ENCODE measurements at places on chromosomes 11 and 22. TPM values are rescaled to one million over a fixed set of nuclear protein-coding genes. Genes with fewer than 3 reads are reported as not detected.

The TMEM258 gene
- polyA plus RNA-seq: 228 TPM

The SFI1 gene
- polyA plus RNA-seq: 11.4 TPM

DNA sequence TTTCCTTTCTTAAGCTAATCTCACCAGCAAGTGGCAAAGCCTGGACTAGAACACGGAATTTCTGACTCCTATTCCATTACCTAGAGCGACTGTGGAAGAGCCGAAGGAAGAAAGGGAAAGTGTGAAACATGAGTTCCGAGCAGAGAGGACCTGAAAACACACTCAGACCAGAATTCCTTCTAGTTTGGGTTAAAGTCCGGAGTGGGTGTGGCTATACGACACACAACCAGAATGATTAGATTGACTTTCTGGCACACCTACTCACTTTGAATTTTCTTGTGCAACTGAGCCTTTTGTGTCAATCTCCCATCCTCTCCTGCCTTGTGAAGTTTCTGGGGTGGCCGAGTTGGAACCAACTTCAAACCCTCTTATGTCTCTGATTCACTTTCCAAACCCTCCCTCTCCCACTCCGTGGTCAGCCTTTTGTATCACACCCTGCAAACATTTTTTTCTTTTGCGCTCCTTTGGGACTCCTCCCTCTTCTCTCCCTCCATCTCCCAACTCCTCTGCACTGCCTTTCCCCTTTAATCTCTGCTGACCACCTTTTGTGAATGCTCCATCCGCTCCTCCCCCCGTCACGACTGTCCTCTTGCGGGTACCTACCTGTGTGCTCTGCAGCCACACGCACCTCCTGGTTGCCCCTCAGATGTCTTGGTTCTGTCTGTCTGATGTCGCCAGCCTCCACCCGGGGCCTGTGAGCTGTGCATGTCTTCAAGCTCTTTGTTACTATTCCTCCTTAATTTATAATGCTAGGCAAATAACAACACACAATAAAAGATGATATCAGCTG is 86.3 kb upstream of the BLID start:
- H3K4me1 ChIP-seq: peaks cover 12% of the 10 kb centered on the region
- DNase-seq: no peak
- H3K27ac ChIP-seq: no peak overlapping the region
- H3K4me3 ChIP-seq: peak overlapping the region; percentile 58

The SYTL2 gene
- 19.8 TPM for polyA plus RNA-seq

DNA sequence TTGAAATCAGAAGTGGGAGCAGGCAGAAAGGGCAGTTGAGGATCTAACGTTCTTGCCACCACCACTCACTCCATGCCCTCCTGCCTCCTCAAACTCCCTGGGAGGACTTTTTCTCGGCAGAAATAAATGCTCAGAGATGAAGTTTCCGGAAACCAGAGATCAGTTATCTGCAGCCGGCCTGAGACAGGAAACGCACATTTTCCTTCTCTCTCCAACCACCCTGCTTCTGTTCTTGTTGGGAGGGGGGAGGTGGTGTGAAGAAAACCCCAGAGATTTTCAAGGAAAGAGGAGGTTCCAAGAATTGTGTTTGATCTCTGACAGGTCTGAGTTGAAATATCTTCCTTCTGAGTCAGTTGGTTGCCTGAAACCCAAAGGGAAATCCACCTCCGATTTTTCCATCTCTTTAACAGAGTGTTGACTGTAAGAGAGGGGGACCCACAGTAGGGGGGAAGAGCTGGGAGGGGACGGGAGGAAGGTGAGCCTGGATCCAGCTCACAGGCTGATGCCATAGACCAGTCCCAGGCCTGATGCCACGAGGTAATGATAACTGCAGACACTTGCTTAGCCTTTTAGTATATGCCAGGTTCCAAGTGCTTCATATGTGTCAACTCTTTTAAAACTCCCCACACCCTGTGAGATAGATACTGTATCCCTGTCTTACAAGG is 100.8 kb downstream of the TRAF6 start:
- no peaks in the 10 kb centered on the region for H3K4me1 ChIP-seq
- H3K27me3 ChIP-seq: no peaks in the 10 kb centered on the region
- DNase-seq: no peak
- no peak overlapping the region for H3K4me3 ChIP-seq

GRCh38 chr11:134733646-134734045 is 321.6 kb upstream of the B3GAT1 start:
- no peak overlapping the region for H3K4me3 ChIP-seq
- no peaks in the 10 kb centered on the region for H3K36me3 ChIP-seq
- no peaks in the 10 kb centered on the region for H3K27me3 ChIP-seq

The ARHGAP42 gene
- polyA plus RNA-seq: 4.2 TPM

- no peak overlapping the region for H3K4me3 ChIP-seq
- DNase-seq: no peak
- H3K27ac ChIP-seq: no peak overlapping the region
- H3K4me1 ChIP-seq: no peaks in the 10 kb centered on the region
- no peaks in the 10 kb centered on the region for H3K27me3 ChIP-seq
Observed at GRCh38 chr11:91664521-91664920, 560.1 kb upstream of the FAT3 start.

DNA sequence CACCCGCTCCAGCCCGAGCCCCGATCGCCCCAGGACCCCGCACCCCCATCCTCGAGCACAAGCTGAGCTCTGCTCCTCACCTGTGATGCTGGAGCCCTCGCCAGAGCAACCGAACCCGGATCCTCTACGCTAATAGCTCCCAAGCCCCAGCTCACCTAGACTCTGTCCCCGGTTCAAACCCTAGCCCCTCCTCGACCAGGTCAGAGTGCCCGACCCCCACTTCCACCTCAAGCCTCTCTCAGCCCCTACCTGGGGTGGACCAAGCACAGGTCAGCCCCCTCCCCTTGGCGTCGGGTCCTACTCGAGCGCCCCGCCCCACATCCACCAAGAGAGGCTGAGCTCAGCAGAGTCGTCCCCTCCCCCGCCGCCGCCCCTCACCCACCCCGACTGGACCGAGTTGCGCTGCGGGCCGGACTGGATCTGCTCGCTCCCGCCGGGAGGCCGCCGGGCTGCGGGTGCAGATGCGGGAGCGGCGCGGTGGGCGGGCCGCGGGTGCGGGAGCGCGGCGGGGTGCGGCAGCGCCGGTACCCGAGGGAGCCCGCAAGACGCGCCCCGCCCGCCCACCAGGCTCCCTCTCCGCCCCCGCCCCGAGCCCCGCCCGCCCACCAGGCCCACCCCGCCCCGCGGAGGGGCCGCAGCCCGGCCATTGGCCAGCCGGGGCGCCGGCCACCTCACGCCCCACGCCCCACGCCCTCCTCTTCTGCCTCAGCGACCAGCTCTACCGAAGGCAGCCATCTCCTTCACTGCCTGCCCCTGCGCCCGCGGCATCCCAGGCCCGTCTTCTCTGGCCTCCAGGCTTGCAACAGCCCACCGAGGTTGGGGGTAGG is 577 bp upstream of the DKK3 start:
- peaks cover 5% of the 10 kb centered on the region for H3K4me1 ChIP-seq
- DNase-seq: peak; percentile 66
- H3K36me3 ChIP-seq: peaks cover 2% of the 10 kb centered on the region
- no peak overlapping the region for H3K27ac ChIP-seq

- H3K27me3 ChIP-seq: no peaks in the 10 kb centered on the region
- H3K36me3 ChIP-seq: no peaks in the 10 kb centered on the region
- H3K4me3 ChIP-seq: no peak overlapping the region
Observed at GRCh38 chr11:115780646-115781362, 276.6 kb upstream of the CADM1 start.

GRCh38 chr11:123558536-123559315 is 95.7 kb downstream of the SCN3B start:
- no peak for DNase-seq
- no peaks in the 10 kb centered on the region for H3K36me3 ChIP-seq
- no peak overlapping the region for H3K27ac ChIP-seq
- H3K4me3 ChIP-seq: no peak overlapping the region
- H3K4me1 ChIP-seq: peaks cover 4% of the 10 kb centered on the region

DNA sequence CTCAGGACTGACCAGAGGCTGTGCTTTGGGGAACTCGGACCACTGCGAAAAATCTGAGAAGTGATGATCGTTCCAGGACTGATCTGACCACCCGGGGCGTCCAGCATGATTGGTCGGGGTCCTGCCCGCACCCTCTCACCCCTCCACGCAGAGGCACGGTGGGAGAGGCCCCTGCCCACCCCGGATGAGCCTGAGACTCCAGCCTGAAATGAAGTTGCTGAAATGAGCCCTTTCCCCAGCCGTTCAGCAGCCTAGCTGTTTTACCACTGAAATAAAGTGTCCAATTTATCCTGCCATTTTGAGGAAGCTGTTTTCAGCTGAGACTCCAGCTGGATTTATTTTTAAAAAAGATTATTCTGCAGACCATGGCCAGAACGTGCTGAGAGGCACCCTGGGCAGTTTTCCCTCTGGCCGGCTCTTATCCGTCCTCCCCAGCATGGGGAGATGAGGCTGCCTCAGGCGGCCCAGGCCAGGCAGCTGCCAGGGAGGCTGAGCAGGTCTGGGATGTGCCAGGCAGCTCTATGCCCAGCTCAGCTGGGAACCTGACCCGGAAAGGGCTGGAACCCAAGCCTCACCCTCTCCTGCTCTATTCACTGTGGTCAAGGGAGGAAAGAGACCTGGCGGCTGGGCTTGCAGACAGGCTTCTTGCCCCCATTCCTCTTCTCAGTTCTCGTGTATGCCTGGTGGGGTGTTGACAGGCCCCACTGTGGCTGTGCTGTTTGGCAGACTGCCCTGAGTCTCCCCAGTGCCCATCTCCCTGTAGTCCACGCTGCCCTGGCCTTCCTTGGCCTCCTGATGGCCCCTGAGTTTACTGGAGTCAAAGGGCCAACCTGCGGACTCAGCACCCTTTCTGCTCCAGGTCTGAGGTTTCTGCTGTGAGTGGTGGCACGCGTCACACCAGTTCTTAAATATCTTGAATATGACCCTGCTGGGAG is 161.0 kb upstream of the B3GAT1 start:
- no peak for DNase-seq
- no peak overlapping the region for H3K27ac ChIP-seq
- no peak overlapping the region for H3K4me3 ChIP-seq

- H3K36me3 ChIP-seq: no peaks in the 10 kb centered on the region
- no peak overlapping the region for H3K4me3 ChIP-seq
- DNase-seq: no peak
Observed at GRCh38 chr11:79285756-79286155, 155.1 kb downstream of the TENM4 start.

- no peak overlapping the region for H3K27ac ChIP-seq
- H3K36me3 ChIP-seq: no peaks in the 10 kb centered on the region
- no peak for DNase-seq
- H3K27me3 ChIP-seq: no peaks in the 10 kb centered on the region
- no peaks in the 10 kb centered on the region for H3K4me1 ChIP-seq
Observed at GRCh38 chr11:32302826-32303225, 132.5 kb downstream of the WT1 start.

DNA sequence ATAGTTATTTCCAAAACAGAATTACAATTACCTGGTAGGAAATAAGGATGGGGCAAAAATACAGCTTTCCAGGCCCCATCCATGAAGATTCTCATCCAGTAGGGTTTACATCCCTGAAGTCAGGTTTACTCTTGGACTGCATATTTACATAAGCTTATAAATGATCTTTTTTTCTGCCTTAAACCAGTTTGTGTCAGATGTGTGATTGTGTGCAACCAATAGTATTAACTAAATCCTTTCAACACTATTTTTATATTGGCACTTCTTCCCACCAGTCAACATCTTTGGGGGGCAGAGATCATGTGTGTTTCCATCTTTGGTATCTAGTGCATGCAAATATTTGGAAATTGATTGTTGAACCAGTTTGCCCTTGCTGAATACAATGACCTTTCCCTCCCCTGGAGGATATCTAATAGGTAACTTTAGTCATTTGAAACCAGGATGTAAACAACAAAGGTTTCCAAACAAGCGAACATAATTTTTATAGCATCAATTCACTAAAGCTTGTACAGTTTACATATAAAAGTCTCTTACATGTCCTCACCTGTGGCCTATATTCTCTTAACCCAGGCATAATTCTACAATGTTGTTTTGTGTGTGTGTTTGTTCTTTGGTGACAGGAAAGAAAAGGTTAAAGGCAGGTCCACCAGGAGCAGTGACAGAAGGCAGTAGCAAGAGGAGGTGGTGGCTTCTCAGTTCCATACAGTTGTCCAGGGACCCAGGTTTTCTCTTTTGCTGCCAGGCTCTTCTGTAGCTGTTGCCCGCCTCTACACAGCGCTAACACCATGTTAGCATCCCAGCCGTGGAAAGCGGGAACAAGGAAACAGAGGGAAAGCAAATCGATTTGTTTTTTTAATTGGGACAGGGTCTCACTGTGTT is 1.7 kb upstream of the ME3 start:
- DNase-seq: no peak
- no peaks in the 10 kb centered on the region for H3K27me3 ChIP-seq
- no peaks in the 10 kb centered on the region for H3K36me3 ChIP-seq
- no peak overlapping the region for H3K4me3 ChIP-seq

The BCL2L13 gene
- 43.8 TPM for polyA plus RNA-seq

- no peak for DNase-seq
- H3K27ac ChIP-seq: no peak overlapping the region
- peaks cover 56% of the 10 kb centered on the region for H3K27me3 ChIP-seq
- H3K4me1 ChIP-seq: no peaks in the 10 kb centered on the region
- no peak overlapping the region for H3K4me3 ChIP-seq
- no peaks in the 10 kb centered on the region for H3K36me3 ChIP-seq
Observed at GRCh38 chr22:19765477-19766239, 5.1 kb downstream of the TBX1 start.

The POU2AF3 gene
- 4.9 TPM for polyA plus RNA-seq

DNA sequence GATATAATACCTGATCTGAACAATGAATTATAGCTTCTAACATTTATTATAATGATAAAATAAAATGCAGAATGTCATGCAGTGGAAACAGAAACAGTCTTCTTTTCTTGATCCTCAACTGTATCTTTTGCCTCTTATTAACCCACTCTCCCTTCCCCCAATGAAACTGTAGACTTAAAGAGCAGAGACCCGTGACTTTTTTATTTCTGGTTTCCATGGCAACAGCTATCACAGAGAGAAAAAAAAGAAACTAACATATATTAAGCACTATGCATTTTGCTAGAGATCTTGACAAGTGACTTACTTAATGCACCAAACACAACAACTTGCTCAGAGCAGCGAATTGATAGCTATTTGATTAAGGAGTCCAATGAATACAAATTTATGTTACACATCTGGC is 69.3 kb downstream of the RAB38 start:
- no peak overlapping the region for H3K4me3 ChIP-seq
- H3K27me3 ChIP-seq: no peaks in the 10 kb centered on the region
- H3K27ac ChIP-seq: no peak overlapping the region
- H3K4me1 ChIP-seq: no peaks in the 10 kb centered on the region
- DNase-seq: peak; percentile 70
- H3K36me3 ChIP-seq: no peaks in the 10 kb centered on the region

The DPP3 gene
- 32.9 TPM for polyA plus RNA-seq
